DMS79 (cell line): ENCODE measurements at places on chromosomes 3 and 15.

GRCh38 chr15:62503451-62503850 lies 338.4 kb upstream of the C2CD4B start:
- no peak for DNase-seq

DNA sequence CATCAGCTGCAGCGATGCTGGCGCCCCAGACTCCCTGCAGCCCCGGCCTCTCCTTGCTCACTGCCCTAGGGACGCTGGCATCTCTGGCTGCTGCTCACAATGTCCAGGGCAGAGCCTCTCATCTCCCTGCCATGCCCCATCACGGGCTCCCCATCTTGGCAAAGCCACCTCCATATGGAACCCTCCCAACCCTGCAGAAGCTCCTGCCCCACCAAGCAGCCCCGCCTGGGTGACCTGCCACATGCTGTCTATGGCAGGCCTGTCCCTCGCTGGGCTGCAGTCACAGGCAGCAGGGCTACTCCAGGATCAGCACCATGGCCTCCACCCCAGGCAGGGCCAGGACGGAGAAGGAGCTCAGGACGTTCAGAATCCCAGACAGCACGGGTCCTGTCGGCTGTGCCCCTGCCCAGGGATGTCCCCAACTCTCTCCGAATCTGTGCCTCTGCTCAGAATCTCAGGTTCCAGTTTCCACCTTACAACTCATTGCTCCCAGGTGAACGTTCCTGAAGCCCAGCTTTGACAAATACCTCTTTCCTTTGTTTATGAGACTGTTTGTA lies 58.4 kb downstream of the PLXNA1 start:
- no peak for DNase-seq

DNA sequence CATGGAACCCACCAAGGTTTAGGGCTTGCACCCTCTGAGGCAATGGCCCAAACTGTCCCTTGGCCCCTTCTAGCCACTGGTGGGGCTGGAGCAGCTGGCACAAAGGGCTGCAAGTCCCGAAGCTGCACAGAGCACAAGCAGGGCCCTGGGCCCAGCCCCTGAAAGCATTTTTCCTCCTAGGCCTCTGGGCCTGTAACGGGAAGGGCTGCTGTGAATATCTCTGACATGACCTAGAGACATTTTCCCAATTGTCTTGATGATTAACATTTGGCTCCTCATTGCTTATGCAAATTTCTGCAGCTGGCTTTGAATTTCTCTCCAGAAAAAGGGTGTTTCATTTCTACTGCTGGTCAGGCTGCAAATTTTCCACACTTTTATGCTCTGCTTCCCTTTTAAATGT lies 151.5 kb upstream of the CADPS start:
- no peak for DNase-seq

GRCh38 chr3:177934001-177934891 lies 602.0 kb upstream of the KCNMB2 start:
- no peak for DNase-seq

DNA sequence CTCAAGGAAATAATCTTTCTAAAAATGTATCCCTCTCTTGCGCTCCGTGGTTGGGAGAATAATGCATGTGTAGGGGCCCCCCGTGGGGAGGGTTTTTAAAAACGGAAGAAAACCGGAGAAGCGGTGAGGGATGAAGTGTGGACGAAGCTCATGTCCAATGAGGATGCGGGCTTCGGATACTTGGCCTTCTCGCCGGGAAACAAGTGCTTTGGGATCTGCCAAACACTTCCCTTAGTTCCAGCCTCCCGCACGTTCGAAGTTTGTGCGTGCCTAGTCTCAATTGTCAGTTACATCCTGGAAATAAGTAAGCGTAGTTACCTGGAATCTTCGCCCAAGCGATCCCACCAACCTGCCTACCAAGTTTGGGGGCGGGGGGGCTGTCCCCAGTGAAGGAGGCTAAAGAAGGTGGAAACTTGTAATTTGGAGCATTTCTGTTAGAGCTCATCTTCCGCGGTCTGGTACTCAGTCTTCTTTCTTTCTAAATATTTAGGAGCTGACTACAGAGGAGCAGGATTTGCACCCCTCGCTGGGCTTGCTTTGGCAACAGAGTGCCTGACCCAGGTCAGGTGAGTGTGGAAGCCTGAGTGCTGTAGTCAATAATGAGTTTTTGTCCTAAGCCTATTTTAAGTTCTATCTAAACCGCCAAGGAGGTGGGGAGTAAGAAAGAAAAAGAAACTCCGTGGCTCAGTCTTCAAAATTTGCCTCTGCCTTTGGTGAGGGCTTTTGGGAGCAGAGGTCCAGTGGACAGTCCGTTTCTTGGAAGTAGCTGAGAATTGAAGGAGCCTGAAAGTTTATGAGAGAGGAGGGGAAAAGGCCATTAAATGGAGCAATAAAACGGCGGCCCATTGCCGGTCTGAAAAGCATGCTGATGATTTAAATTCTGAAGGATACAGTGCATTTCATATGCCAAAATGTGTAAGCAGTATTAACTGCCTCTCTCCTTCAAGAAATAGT lies 1.1 kb downstream of the ITPR1 start:
- DNase-seq: no peak

GRCh38 chr15:53830707-53831386 lies 71.4 kb upstream of the WDR72 start:
- DNase-seq: no peak

DNA sequence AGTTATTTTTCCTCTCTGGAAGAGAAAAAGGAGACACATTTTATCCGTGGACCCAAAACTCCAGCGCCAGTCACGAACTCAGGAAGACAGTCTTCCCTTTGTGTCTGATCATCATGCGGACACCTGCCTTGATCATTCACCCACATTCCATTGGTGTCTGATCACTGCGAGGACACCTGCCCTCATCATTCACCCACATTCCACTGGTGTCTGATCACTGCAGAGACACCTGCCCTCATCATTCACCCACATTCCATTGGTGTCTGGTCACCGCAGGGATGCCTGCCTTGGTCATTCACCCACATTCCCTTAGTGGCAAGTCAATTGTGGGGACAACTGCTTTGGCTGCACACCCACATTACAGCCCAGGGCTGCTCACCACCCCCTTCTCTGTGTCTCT lies 148.9 kb downstream of the ROBO1 start:
- DNase-seq: no peak

GRCh38 chr15:96331144-96331944 lies 844 bp downstream of the NR2F2 start:
- DNase-seq: no peak

DNA sequence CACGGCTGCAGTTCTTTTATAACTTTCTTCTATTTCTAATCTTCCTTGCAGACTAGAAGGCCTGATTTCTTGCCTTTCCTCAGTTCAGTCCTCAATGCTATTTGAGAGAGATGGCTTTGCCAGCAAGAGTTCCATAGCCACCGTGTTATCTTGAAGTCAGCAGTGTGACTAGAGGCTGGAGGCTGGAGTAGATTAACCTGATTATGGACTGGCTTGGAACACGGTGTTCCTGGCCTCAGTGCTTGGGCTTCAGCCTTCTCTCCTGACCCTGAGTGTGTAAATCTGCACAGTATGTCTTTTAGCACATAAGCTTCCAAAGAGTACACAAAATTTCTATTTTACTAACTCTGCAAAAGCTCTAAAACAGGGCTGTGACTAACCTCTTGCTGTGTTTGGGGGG lies 61.4 kb downstream of the CCDC54 start:
- DNase-seq: no peak

DNA sequence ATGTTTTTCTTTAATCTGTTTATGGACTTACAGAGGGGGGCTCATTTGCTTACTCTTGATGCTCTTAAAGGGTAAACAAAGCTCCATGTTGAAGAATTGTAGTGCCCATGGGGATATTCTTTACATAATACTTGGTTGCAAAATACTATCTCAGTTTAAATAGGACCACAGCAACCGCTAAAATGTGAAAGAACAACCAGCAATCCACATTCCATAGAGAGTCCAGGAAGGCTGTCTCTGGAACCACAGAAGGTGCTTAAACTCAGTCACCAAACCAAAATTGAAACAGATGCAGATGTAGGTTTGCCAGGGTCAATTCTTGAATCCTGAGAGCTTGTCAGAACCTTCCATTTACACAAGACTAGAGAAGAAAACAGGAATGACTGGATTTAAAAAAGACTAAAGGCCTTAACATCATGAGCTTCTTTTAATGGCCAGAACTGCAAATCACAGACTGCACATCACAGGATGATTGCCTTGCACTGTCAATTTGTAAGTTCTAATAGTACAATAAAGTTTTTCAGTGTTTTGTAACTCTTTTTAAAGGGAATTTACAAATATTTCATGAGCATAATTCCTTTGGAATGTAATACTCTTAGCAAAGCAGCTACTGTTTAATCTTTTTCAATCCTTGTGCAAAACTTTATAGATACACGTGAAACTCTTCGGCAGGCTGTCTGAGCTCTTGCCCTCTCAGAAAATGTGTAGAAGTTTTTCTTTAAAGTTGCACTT lies 661.6 kb downstream of the SI start:
- DNase-seq: no peak

DNA sequence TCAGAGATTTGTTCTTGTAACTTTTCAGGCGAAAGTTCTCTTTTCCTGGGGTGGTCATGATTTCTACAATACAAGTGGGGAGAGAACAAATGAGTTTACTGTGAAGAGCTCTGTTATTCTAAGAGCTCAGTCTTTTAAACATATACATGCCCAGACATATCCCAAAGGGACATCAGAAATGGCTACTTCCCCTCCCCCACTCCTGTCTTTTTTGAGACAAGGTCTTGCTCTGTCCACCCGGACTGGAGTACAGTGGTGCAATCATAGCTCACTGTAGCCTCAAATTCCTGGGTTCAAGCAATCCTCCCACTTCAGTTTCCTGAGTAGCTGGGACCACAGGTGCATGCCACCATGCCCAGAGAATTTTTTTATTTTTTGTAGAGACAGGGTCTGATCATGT lies 18.2 kb downstream of the KPNA1 start:
- DNase-seq: no peak

DNA sequence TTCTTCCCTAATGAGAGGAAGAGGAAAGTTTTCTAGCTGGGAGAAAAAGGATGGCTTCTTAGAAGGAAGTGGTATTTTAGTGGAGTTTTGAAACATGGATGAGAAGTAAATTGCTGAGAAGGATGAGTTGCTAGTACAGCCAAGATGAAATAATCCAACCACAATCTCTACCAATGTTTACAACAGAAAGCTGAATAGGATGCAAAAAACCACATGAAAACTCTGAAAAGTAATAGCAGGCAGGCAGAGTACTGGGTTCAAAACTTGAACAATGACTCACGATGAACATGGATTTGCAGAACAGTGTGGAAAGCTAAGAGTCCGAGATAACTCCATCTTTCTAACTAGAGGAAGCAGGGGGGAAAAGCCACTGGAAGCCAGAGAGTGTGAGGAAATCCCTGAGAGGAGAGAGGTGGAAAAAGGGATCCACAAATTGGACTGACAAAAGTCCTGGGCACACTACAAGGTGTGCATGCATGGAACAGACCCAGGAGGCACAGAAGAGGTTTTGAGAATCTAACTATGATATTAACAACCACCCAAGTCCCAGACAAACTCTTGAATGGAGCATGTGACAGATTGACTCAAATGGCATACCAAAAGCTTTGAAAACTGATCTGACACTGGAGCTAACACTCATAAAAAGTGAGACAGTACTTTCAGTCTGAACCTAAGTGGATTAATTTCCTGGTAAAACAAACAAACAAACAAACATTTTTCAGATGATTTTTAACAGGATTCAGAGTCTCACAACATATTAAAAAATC lies 76.7 kb downstream of the ST6GAL1 start:
- no peak for DNase-seq

GRCh38 chr3:16386561-16386960 lies 121.5 kb downstream of the OXNAD1 start:
- no peak for DNase-seq

DNA sequence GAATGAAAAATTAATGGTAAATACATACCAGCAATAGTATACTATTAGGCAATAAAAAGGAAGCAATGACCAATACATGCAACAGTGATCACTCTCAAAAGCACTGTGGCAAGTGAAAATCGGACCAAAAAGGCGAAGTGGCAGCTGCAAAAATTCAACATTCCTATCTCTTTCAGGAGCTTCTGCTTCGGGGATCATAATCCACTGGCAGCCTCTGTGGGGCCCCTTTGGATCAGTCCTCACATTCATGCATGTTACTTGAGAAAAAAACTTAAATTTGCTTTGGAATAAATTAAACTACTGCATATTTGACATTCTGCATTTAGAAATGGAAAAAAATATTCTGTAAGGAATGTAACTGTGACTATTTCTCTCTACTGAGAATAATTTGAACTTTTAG lies 425.6 kb downstream of the NR2F2 start:
- DNase-seq: no peak

GRCh38 chr15:35673093-35673684 lies 127.2 kb upstream of the DPH6 start:
- DNase-seq: no peak

DNA sequence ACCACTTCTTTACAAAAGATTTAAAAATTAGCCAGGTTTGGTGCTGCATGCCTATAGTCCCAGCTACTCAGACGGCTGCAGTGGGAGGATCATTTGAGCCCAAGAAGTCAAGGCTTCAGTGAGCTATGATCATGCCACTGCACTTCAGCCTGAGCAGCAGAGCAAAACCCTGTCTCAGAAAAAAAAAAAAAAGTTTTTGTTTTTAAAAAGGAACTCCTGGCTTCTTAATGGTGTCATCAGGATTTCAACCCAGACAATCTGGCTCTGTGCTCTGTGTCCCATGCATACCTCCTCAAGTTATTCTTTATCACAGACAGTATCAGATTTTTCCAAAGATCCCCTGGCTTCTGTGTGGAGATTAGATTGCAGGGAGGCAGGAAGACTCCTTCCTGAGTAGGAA lies 64.2 kb upstream of the IL12A start:
- no peak for DNase-seq

GRCh38 chr3:126051741-126052140 lies 32.2 kb downstream of the SLC41A3 start:
- DNase-seq: no peak

- no peak for DNase-seq
Observed at GRCh38 chr3:98596541-98597500, 3.4 kb upstream of the CPOX start.

- no peak for DNase-seq
Observed at GRCh38 chr15:49060710-49061495, 14.7 kb upstream of the SECISBP2L start.
